ENCODE measurements at places on chromosomes 4 and X.

GRCh38 chr4:151600432-151600831 lies 160.4 kb downstream of the GATB start:
- no peak for DNase-seq

DNA sequence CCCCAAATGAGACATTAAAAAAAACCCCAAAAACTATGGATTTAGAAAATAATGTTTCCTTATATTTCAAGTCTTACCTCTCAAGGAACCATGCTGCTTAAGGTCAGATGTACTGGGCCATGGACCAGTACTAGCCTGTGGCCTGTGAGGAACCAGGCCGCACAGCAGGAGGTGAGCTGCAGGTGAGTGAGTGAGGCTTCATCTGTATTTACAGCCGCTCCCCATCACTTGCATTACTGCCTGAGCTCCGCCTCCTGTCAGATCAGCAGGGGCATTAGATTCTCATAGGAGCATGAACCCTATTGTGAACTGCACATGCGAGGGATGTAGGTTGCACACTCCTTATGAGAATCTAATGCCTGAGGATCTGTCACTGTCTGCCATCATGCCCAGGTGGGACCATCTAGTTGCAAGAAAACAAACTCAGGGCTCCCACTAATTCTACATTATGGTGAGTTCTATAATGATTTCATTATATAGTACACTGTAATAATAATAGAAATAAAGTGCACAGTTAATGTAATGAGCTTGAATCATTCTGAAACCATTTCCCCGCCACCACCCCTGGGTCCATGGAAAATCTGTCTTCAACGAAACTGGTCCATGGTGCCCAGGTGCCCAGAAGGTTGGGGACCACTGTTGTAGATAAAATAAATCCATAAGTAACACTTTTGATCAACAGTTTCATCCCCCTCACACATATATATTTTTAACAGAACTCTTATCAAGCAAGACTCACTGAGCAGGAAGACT lies 105.3 kb upstream of the CBR4 start:
- no peak for DNase-seq

GRCh38 chr4:102815981-102816380 lies 11.4 kb downstream of the UBE2D3 start:
- peak; percentile 79 for DNase-seq

DNA sequence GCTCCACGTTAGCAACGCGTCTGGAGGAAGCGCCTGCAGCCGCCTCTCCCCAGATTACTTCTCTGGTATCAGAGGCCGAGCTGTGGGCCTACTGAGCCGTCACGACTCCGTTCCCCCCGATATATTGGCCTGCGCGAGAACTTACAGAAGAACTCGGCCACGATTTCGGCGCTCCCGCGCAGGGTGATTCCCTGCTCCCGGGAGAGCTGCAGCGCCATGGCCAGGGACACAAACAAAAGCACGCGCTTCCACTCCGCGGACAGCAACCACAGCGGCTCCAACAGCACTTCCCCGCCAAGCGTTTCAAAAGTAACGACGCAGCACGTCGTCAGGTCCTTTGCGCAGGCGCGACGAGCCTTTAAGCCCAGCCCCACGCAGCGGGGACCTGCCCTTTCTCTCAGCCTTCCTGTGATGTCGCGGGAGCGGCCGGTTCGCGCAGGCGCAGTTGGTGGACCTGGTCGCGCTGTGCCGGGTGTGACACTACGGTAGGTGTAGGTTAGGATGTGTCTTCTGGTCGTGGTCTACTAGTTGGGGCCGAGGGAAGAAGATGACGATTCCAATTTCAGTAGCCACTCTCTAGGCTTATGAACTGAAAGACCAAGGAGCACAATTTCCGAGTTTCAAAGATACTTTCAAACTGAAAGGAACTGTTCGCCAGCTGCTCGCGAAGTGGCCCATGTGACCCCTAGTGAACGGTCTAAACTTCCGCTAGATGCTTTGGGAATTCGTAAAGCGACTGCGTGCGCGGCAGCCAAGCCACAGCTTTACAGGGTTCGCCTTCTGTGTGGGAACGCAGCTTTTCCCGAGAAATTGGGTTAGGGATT lies at the start of gene MAD2L1:
Gene MAD2L1, minus strand, starts transcription at position 332 of the 824 bp plus-strand sequence. Its CDS starts 114 bp downstream, at position 218.
- DNase-seq, result peak; percentile 97

DNA sequence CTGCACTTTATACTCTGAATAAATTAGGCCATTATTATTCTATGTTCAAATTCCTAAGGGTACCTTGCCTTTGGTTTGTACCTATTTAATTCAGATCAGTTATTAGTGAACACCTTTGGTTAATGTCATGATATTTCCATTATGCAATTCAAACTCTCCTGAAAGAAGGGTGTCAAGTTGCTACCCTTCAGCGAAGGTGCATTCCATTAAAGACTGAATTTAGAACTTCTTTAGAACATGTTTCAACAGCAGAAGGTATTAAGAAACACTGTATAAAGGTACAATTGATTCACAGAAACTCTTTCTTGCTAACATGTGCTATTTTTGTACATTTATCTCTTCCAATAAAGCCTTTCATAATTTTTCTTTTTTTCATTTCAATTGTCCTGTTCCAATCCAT lies 1545.4 kb upstream of the PCDH10 start:
- no peak for DNase-seq

All from ACHN (cell line).